Natural killer cell treated with Interleukin-12 subunit alpha and Interleukin-12 subunit beta and Interleukin-15 and Interleukin-18, amount 100 ng/mL, for 72 hours (primary cell): ENCODE measurements at places on chromosomes 13 and 19. TPM values are rescaled to one million over a fixed set of nuclear protein-coding genes. Genes with fewer than 3 reads are reported as not detected.

ZNF577 gene
- 8.1 TPM for total RNA-seq

ACP5 gene
- total RNA-seq = 3.0 TPM

MEGF8 gene
- total RNA-seq = 12.1 TPM

C1QTNF9 gene
- not detected for total RNA-seq

AZU1 gene
- 0.36 TPM for total RNA-seq

GRK1 gene
- 0.14 TPM for total RNA-seq

PLIN4 gene
- total RNA-seq = not detected

MAST3 gene
- total RNA-seq = 31.4 TPM

ZIC5 gene
- not detected for total RNA-seq

MISP3 gene
- 0.31 TPM for total RNA-seq

PARP4 gene
- 55.8 TPM for total RNA-seq

RYR1 gene
- 0.22 TPM for total RNA-seq

ATXN8OS gene
- total RNA-seq = not detected
